ENCODE measurements at places on chromosomes 16 and 17. TPM values are rescaled to one million over a fixed set of nuclear protein-coding genes. Genes with fewer than 3 reads are reported as not detected.

The IKZF3 gene
- total RNA-seq, result not detected

The SNX20 gene
- not detected for total RNA-seq

GRCh38 chr17:8382880-8383142, 182 bp downstream of the RPL26 start:
- DNase-seq, result peak; percentile 31

GRCh38 chr16:85735225-85735635, 15.7 kb downstream of the C16orf74 start:
- no peak for DNase-seq

- peak; percentile 20 for DNase-seq
These were observed 106.3 kb upstream of the HSBP1 start for GRCh38 chr16:83701494-83701893.

Data from A172 (cell line).